ENCODE measurements at places on chromosomes 1 and 21. TPM values are rescaled to one million over a fixed set of nuclear protein-coding genes. Genes with fewer than 3 reads are reported as not detected.

PRR9 gene
- total RNA-seq = not detected

KIRREL1 gene
- total RNA-seq = 101 TPM

HRNR gene
- total RNA-seq = not detected

ACTA1 gene
- total RNA-seq = not detected

RAB7B gene
- total RNA-seq = 7.5 TPM

WNT2B gene
- total RNA-seq = 3.0 TPM

CALML6 gene
- 0.40 TPM for total RNA-seq

ERICH3 gene
- not detected for total RNA-seq

TAS1R1 gene
- total RNA-seq = 0.44 TPM

TPTE gene
- total RNA-seq = not detected

ABCA4 gene
- total RNA-seq = 0.53 TPM

MATN1 gene
- 0.26 TPM for total RNA-seq

PGD gene
- total RNA-seq = 71.4 TPM

LAPTM5 gene
- total RNA-seq = 0.44 TPM

KCNJ15 gene
- 0.12 TPM for total RNA-seq

FAM167B gene
- 0.79 TPM for total RNA-seq

TFF2 gene
- total RNA-seq = not detected

TNFRSF9 gene
- 0.06 TPM for total RNA-seq

TEDDM1 gene
- not detected for total RNA-seq

SH3BP5L gene
- total RNA-seq = 25.8 TPM

TRAPPC3 gene
- 83.5 TPM for total RNA-seq

DISP3 gene
- not detected for total RNA-seq

CRYBG2 gene
- not detected for total RNA-seq

LYPD8 gene
- total RNA-seq = not detected

MIXL1 gene
- not detected for total RNA-seq

BARHL2 gene
- not detected for total RNA-seq

HMCN1 gene
- 151 TPM for total RNA-seq

KCNT2 gene
- 4.2 TPM for total RNA-seq

KIF14 gene
- total RNA-seq = 7.4 TPM

ATP8B2 gene
- total RNA-seq = 287 TPM

FCGR1A gene
- total RNA-seq = 0.40 TPM

TRPM2 gene
- not detected for total RNA-seq

TLCD4 gene
- 0.99 TPM for total RNA-seq

OR2G6 gene
- not detected for total RNA-seq

TRIM17 gene
- 0.12 TPM for total RNA-seq

AMY2B gene
- total RNA-seq = 10.6 TPM

PSMB4 gene
- 368 TPM for total RNA-seq

CENPF gene
- total RNA-seq = 35.3 TPM

AKR7A3 gene
- 0.50 TPM for total RNA-seq

OR2L2 gene
- under 0.01 TPM for total RNA-seq

GLMN gene
- total RNA-seq = 7.0 TPM

HHIPL2 gene
- 0.19 TPM for total RNA-seq

ADORA3 gene
- 0.06 TPM for total RNA-seq

C1QC gene
- 0.13 TPM for total RNA-seq

OR2L13 gene
- not detected for total RNA-seq

FALEC gene
- not detected for total RNA-seq

Data from aortic smooth muscle cell (primary cell).